ENCODE measurements at places on chromosomes 6 and 20. TPM values are rescaled to one million over a fixed set of nuclear protein-coding genes. Genes with fewer than 3 reads are reported as not detected.

PHF10 gene
- total RNA-seq, result 53.2 TPM

- no peak for DNase-seq
Observed at GRCh38 chr6:100179576-100179975, 185.6 kb upstream of the MCHR2 start.

DNA sequence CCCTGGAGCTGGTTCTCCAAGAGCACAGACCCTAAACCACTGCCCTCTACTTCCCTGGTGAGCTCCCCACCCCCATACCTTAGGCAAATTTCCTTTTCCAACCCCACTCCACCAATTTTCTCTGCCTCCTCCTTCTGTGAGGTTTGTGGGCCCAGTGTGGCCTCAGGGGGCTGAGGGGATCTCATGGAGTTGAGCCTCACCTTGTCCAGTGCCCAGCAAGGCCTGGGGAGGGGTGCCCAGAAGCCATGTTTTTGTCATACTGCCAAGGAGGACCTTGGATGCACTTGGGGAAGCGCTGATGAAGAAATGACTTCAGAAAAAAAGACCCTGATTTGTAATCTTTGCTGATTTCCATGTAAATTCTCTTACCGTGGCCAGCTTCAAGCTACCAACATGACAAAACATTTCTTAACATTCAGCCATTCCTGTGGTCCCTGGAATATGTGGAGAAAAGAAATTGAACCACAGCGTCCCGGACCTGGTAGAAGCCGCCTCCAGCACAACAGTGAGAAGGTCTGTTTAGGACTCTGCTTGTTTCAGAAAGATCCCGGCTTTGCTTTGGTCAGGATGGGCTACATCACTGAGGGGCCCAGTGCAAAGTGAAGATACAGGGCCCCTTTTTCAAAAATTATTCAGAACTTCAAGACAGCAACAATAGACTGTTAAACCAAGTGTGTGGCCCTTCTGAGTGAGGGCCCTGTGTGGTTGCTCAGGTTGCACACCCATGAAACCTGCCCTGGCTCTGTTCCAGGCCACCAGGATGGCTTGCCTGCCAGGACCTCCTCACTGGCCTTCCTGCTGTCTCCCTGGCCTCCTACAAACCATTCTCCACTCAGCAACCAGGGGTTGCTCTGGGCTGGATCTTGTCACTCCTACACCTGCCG is 52.5 kb downstream of the CHMP4B start:
- DNase-seq, result no peak

- peak; percentile 29 for DNase-seq
Observed at GRCh38 chr6:29762781-29763214, 39.6 kb downstream of the HLA-F start.

DNA sequence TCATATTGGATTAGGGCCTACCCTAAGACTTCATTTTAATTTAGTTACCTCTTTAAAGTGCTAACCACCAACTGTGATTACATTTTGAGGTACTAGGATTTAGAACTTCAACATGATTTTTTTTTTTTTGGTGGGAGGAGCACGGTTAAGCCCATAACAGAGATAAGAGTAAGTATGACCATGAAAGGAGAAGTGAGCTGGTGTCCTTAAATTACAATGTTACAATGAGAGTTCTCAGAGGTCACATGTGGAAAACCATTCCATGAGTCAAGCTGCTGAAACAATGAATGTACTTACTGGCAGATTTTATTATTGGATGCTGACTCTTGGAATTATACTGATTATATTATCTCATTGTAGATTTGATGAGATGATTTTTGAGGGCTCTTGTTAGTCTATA is 779.3 kb upstream of the CITED2 start:
- peak; percentile 24 for DNase-seq

DNA sequence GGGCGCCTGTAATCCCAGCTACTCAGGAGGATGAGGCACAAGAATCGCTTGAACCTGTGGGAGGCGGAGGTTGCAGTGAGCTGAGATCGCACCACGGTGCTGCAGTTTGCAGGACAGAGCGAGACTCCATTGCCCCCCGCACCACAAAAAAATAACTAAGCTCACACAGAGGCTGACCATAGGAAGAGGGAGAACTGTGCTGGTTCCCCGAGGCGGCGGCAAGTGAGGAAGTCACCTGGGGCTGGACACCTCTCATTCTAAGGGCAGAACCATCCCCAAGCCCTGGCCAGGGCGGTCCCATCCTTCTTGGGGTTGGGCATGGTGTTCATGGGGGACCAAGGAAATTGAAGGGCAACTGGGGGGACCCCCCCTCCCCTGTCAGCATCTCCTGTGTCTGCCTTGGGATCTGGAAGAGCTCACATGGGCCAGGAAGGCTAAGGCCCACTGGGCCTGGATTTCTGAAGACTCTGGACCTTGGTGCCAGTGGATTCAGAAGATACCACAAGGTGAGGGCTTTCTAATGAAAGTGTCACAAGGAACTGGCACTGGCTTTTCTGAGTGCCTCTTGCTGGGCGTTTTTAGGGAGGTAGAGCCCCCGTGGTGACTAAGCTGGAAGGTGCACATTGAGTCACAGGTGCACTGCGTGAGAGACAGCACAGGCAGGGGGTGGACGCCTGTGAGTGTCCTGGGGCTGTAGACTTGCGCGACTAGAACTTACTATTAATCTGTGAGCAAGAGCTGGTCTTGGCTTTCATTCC is 11.5 kb downstream of the IRF4 start:
- no peak for DNase-seq

GRCh38 chr6:41032830-41033229 is 6.2 kb downstream of the UNC5CL start:
- DNase-seq, result no peak

DNA sequence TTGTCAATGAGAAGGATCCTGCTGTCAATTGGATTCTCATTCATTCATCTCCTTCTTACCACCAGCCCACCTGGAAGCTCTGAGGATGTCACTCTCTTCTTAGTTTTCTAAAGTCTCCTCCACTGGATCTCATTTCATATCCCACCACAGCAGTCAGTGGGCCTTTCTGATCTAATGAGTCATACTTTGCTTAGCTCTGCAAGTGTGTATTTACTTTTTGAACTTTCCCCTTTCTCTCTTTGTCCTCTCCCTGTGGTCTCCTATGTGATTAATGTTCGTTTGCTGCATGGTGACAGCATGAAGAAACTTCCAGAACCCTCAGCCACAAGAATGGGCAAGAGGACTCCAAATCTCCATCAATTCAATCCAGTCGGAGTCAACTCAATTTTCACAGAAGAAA is 63.6 kb upstream of the SYNDIG1 start:
- no peak for DNase-seq

DNA sequence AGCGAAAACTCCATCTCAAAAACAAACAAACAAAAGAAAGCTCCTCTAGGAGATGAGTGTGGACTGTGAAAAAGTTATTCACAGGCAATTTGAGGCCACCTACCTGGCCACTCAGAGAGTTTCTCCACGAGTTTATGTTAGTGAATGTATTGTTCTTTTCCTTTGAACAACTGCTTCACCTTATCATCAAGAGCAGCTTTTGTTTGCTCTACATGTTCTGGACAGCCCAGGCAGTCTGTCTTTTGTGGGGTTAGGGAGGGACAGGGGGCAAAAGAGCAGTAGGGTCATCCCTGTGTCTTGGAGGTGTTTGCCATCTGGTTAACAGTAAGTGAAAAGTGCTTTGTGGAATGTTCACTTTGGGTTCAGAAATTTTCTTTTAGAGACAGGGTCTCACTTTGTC is 8.0 kb downstream of the CASS4 start:
- DNase-seq, result no peak

GRCh38 chr20:3156811-3157619 is 2.6 kb downstream of the FASTKD5 start:
- DNase-seq, result no peak

DDX43 gene
- total RNA-seq, result 1.7 TPM

PLA2G7 gene
- total RNA-seq, result not detected

GRCh38 chr6:41226752-41227151 is 1.4 kb upstream of the TREML4 start:
- DNase-seq, result no peak

NFATC2 gene
- 4.8 TPM for total RNA-seq

- no peak for DNase-seq
Observed at GRCh38 chr20:31596831-31597480, 8.1 kb upstream of the ID1 start.

GRCh38 chr6:41066867-41067304 is 5.3 kb downstream of the OARD1 start:
- peak; percentile 90 for DNase-seq

MPIG6B gene
- total RNA-seq, result not detected

- DNase-seq, result no peak
Observed at GRCh38 chr6:150541576-150541975, 58.1 kb upstream of the PLEKHG1 start.

GRCh38 chr6:156944412-156944811 is 167.2 kb downstream of the ARID1B start:
- DNase-seq, result no peak

- DNase-seq, result no peak
Observed at GRCh38 chr6:30840084-30840934, 44.0 kb upstream of the DDR1 start.

PGC gene
- total RNA-seq, result not detected

DNA sequence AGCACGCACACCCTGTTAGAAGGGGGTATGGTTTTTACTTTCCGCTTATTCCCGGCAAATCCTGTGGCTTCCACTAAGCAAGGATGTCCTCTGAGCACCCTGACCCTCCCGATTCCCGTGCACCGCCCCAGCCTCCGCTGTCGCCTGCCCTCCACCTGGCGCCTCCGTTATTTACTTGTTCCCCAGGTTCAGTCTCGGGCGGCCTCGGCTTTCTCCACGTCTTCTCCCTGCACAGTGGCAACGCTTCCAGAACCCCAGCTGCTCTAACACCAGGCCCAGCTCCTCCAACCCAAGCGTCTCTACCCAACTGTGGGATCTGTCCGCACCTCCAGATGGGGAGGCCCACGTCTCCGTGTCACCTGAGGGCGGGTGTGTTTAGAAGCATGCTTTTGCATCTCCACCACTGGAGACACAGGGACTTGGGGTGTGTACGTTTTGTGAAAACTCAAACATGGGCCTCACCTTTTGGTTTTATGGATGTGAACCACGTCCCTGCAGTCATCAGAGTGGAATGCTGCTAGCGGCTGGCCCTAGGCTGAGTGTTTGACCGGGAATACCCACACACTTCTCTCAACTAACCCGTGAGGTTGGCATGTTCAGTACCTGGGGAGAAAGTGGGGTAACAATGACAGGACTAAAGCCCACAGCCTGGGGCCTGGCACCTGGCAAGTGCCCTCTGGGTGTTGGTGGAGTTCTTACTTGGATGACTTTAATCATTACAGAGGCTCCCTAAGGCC is 79.9 kb downstream of the THBS2 start:
- no peak for DNase-seq

- DNase-seq, result peak; percentile 75
Observed at GRCh38 chr6:35415065-35415891, 36.9 kb upstream of the FANCE start.

ZNF335 gene
- total RNA-seq, result 14.8 TPM

GRCh38 chr6:114172576-114173260 is 170.1 kb downstream of the HS3ST5 start:
- no peak for DNase-seq
